Common myeloid progenitor, CD34-positive (primary cell): ENCODE measurements at places on chromosomes 7 and 10.

DNA sequence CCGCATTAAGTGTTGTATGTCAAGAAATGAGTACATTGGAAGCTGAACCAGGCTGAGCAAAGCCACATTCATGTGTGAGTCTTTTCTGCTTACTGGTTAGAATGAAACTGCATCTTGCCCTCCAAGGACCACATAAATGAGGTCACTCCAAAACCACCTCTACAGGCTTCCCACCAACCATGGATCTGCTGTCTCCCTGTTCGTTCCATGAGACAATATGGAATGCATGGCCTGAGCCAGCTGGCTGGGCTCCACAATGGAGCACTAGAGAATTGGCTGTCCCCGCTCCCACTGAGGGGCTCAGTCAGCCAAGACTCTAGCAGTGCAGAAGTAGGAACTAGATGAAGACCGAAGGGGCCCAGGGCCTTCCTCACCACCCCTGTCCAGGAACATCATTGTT, 120.8 kb downstream of the TNS3 start:
- H3K27me3 ChIP-seq = no peaks in the 10 kb centered on the region
- no peak for DNase-seq
- H3K27ac ChIP-seq = no peak overlapping the region

GRCh38 chr7:86963599-86964230, 95.7 kb downstream of the ELAPOR2 start:
- no peaks in the 10 kb centered on the region for H3K4me1 ChIP-seq
- H3K27me3 ChIP-seq = no peaks in the 10 kb centered on the region
- no peak overlapping the region for H3K4me3 ChIP-seq
- no peaks in the 10 kb centered on the region for H3K36me3 ChIP-seq
- no peak for DNase-seq
- no peak overlapping the region for H3K27ac ChIP-seq

GRCh38 chr10:46273506-46274477, 13.0 kb upstream of the ANTXRL start:
- H3K4me3 ChIP-seq = no peak overlapping the region
- no peaks in the 10 kb centered on the region for H3K36me3 ChIP-seq
- H3K27me3 ChIP-seq = peaks cover 4% of the 10 kb centered on the region
- DNase-seq = no peak
- peaks cover 14% of the 10 kb centered on the region for H3K4me1 ChIP-seq
- no peak overlapping the region for H3K27ac ChIP-seq

- no peak overlapping the region for H3K27ac ChIP-seq
- peaks cover 2% of the 10 kb centered on the region for H3K27me3 ChIP-seq
- H3K4me1 ChIP-seq = peaks cover 4% of the 10 kb centered on the region
- no peak overlapping the region for H3K4me3 ChIP-seq
These were observed 58.4 kb downstream of the JCAD start for GRCh38 chr10:30000802-30001571.

DNA sequence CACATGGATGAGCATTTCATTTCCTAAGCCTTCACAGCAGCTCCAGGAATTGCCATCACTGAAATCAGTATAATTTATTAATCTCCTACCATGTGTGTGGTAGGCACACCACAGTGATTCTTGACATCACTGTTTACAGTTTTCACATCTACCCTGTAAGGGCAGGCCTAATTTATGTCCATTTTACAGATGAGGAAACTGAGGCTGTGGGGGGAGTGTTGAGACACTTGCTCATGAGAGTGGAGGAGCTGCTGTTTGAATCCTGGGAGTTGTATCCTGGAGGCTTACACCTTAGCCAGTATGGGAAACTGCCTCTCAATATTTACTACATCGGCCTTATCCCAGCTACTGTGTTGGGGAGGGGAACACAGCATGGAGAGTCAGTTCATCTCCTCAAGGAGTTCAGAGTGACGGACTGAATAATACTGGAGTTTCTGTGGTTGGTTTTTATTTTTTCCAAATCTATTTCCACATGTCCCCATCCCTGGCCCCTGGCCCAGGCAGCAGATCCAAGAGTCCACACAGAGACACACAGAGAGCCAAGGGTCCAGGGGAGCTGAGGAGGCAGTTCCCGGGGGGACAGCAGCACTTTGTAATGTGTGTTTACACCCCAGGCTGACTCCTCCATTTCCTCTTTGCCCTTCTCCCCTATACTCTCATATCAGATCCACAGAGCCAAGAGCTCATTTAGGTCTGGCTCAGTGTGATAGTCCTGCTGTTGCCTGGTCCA, 13.2 kb downstream of the UBTD1 start:
- H3K4me1 ChIP-seq = no peaks in the 10 kb centered on the region
- H3K27me3 ChIP-seq = no peaks in the 10 kb centered on the region
- no peak for DNase-seq
- H3K36me3 ChIP-seq = no peaks in the 10 kb centered on the region

DNA sequence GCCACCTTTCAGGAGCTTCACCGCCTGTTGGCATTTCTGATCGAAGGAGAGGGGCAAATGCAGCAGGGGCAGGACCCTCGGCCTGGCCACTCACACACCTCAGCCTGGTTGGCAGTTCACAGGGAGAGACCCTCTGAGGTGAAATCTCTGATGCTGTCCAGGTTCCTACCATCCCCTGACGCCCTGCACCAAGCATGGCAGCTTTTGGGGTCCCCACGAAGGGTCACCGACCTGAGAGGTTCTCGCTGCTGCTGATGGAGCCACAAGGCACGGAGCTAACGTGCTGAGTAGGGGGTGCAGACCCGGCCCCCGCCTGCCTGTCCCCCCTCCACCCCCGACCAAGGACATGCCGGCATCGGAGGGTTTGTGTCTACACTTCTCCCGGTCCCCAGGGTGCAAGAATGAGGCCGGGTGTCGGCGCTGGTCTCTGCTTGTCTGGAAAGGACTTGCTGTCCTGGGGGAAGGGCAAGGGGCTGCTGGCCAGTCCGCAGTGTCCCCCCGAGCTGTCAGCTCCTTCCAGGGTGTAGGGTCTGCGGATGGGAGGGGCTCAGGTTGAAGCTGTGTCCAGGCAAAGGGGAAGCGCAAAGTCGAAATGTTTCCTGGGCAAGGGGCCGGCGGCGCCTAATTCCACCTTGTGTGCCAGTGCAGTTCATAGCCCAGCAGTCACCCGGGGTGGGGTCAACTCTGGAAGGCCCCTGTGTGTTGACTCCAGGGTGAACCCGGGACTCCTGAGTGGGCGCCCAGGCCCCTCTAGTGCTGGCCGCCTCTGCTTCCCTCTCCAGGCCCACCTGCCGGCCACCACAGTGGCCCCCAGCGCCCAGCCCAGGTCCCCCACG, 132.6 kb downstream of the DNAJB6 start:
- no peak for DNase-seq
- H3K4me1 ChIP-seq = no peaks in the 10 kb centered on the region
- H3K27me3 ChIP-seq = peaks cover 33% of the 10 kb centered on the region
- no peak overlapping the region for H3K4me3 ChIP-seq

DNA sequence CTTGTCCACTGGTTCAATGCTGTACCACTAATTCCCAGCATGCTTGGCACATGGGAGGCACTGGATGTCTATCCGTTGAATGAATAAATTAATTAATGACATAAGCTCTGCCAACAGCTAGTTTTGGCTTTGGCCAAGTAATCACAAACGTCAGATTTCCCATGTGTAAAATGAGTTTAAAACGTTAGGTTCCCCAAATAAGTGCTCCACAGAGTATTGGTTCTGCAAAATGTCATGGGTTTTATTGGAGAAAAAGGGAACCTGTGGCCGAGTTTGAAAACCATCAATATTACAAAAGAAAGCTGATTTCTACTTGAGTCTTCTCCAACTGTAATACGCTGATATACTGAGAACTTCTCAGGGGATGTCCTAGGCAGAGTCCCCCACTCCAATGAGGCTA, 23.2 kb downstream of the ELMO1 start:
- DNase-seq = peak; percentile 52
- H3K4me3 ChIP-seq = no peak overlapping the region
- H3K36me3 ChIP-seq = peaks cover 7% of the 10 kb centered on the region
- H3K27me3 ChIP-seq = no peaks in the 10 kb centered on the region

DNA sequence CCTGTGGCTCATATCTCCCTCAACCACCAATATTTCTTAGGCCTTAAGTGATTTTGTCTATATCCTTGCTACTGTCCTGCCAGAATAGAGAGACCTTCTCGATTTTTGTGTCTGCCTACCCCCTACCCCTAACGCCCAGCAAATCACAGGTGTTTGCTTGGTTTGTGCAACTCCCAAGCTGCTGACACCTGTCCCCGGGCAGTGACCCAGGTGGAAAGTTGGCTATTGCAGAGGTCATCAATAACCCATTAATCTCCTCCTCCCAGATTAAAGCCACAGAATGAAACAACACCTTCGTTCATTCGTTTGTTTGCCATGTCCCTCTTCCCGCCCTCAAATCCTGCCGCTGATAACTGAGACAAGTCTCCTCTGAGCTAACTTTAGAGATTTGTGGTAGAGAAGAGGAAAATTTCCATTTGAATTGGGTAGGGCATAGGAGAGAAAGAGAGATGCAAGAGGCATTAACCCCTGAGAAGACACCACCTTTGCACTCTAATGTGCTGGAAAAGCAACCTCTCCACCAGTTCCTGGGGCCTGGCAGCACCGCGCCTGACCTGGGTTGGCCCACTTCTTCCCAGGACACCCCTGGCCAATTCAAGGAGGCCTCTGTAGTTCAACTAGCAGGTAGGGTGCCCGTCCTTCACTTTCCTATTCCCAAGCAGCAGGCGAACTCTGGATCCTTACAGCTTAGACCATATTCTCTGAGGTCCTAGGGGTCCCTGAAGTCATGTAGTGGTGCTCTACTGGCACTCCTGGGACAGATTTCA, 3.0 kb downstream of the NEUROG3 start:
- DNase-seq = no peak
- no peak overlapping the region for H3K27ac ChIP-seq
- no peak overlapping the region for H3K4me3 ChIP-seq
- no peaks in the 10 kb centered on the region for H3K36me3 ChIP-seq
- peaks cover 98% of the 10 kb centered on the region for H3K27me3 ChIP-seq

GRCh38 chr10:43437141-43437870, 395 bp downstream of the ZNF487 start:
- H3K4me3 ChIP-seq = peak overlapping the region; percentile 56
- peak overlapping the region; percentile 97 for H3K27ac ChIP-seq
- H3K4me1 ChIP-seq = peaks cover 10% of the 10 kb centered on the region
- H3K36me3 ChIP-seq = no peaks in the 10 kb centered on the region

DNA sequence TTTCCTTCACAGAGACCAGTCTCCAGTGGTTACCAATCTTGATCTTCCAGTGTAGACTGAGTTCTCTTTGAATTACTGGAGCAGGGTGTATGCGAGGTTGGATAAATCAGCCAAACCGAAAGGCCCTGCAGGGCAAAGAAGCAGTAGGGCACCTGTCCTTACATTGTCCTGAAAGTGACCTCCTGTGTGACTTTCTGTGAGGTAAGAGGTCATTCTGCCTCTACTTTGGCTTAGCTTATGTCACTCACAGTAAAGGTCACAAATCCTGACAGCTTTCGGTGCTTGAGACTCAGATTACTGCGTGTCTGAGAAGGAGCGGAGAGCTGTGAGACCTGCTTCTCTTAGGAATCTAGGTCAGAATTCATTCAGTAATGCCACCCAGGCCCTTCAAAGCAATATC, 252.7 kb upstream of the ETV1 start:
- no peak overlapping the region for H3K27ac ChIP-seq
- no peaks in the 10 kb centered on the region for H3K27me3 ChIP-seq
- H3K4me3 ChIP-seq = no peak overlapping the region
- H3K36me3 ChIP-seq = no peaks in the 10 kb centered on the region

- H3K36me3 ChIP-seq = no peaks in the 10 kb centered on the region
- H3K27me3 ChIP-seq = no peaks in the 10 kb centered on the region
These were observed 55.7 kb upstream of the JCAD start for GRCh38 chr10:30114881-30115625.
